Activated naive CD8-positive, alpha-beta T cell treated with anti-CD3 and anti-CD28 coated beads for 36 hours (primary cell): ENCODE measurements at places on chromosomes 5 and 9. TPM values are rescaled to one million over a fixed set of nuclear protein-coding genes. Genes with fewer than 3 reads are reported as not detected.

C5orf52 gene
- total RNA-seq = not detected

- peaks cover 21% of the 10 kb centered on the region for H3K4me1 ChIP-seq
- no peaks in the 10 kb centered on the region for H3K36me3 ChIP-seq
- H3K27me3 ChIP-seq = peaks cover 10% of the 10 kb centered on the region
- no peak overlapping the region for H3K4me3 ChIP-seq
- peak; percentile 22 for DNase-seq
These were observed 140.5 kb upstream of the TARS1 start for GRCh38 chr5:33300209-33300742.

GRCh38 chr9:70868661-70869652 is 252.5 kb downstream of the TRPM3 start:
- DNase-seq = no peak
- no peak overlapping the region for H3K27ac ChIP-seq
- H3K4me1 ChIP-seq = no peaks in the 10 kb centered on the region
- no peak overlapping the region for H3K4me3 ChIP-seq

HTR4 gene
- not detected for total RNA-seq

- H3K4me1 ChIP-seq = peaks cover 42% of the 10 kb centered on the region
- no peaks in the 10 kb centered on the region for H3K27me3 ChIP-seq
- H3K4me3 ChIP-seq = peak overlapping the region; percentile 5
- H3K27ac ChIP-seq = peak overlapping the region; percentile 67
These were observed 62.5 kb upstream of the ITGA1 start for GRCh38 chr5:52725065-52725746.

RGS3 gene
- total RNA-seq = 65.0 TPM

DNA sequence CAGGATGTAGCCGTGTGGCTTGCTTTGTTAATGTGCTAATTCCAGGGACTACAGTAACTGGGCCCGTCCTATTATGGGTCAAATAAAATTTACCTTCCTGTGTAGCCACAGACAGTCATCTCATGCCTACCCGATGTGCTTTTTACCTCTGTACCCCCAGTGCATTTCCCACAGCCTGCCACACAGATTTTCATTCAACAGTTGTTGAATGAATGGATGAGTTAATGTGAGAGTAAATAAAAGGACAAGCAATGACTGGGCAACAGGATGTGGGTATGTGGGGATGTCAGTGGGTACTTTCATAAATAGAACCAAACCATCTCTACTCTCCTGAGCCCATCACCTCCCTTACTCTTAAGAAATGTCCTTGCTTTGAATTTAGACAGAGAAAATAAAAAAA is 441.2 kb upstream of the ZNF462 start:
- H3K36me3 ChIP-seq = no peaks in the 10 kb centered on the region
- peaks cover 2% of the 10 kb centered on the region for H3K4me1 ChIP-seq
- H3K27ac ChIP-seq = no peak overlapping the region
- H3K27me3 ChIP-seq = peaks cover 12% of the 10 kb centered on the region
- peak; percentile 3 for DNase-seq

DNA sequence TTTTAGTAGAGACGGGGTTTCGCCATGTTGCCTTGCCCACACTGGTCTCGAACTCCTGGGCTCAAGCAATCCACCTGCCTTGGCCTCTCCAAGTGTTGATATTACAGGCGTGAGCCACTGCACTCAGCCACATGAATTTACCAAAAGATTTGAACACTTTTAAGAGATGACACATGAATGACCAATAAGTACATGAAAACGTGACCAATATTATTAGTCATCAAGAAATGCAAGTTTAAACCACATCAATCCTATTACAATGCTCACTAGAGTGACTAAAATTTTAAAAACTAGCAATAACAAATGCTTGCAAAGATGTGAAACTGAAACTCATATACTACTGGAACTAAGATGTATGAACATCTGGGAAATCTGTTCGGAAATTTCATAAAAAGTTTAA is 54.3 kb downstream of the NR6A1 start:
- H3K36me3 ChIP-seq = no peaks in the 10 kb centered on the region
- peaks cover 15% of the 10 kb centered on the region for H3K27me3 ChIP-seq
- H3K4me3 ChIP-seq = no peak overlapping the region
- peaks cover 4% of the 10 kb centered on the region for H3K4me1 ChIP-seq

SCAI gene
- 7.3 TPM for total RNA-seq

MGAT1 gene
- total RNA-seq = 99.1 TPM

DNA sequence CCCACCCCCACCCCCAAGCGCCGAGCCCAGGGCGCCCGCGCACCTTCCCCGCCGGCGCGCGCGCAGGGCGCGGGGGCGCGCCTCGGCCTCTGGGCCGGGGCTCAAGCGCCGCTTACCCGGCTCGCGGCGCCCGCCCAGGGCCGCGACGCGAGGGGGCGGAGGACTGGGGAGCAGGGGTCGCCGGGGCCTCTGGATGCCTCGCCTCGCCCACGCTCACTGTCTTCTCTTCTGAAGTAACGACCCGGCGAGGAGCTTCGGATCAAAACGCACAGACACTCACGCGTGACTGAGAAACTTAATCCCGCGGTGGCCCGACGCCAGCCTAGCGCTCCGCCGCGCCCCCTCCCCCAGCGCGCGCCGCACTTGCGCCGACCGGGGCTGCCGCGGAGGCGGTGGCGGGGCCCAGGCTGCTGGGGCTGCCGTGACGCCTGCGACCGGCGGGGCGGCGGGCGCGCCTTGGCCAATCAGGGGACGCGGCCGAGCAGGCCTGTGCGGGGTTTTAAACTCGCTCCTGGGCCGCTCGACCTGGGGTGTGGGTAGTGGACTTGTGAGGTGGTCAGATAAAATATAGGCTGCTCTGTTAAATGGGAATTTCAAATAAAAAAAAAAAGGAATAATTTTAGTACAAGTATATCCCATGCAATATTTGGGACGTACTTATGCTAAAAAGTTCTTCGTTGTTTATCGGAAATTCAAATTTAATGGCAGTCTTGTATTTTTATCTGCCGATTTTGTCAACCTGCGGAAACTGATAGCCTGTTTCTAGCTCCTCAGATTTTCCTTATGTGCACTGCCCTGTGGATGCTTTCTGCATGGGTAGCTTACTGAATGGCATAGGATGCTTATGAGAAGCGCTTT is at the start of gene MPDZ:
Gene MPDZ (minus strand): TSS at position 409 of the 858 bp plus-strand sequence. CDS start 29,377 bp downstream, outside the sequence.
- no peak for DNase-seq
- peaks cover 38% of the 10 kb centered on the region for H3K27me3 ChIP-seq
- H3K4me1 ChIP-seq = no peaks in the 10 kb centered on the region
- H3K4me3 ChIP-seq = no peak within 1 kb of the TSS
- no peak within 1 kb of the TSS for H3K27ac ChIP-seq

DNA sequence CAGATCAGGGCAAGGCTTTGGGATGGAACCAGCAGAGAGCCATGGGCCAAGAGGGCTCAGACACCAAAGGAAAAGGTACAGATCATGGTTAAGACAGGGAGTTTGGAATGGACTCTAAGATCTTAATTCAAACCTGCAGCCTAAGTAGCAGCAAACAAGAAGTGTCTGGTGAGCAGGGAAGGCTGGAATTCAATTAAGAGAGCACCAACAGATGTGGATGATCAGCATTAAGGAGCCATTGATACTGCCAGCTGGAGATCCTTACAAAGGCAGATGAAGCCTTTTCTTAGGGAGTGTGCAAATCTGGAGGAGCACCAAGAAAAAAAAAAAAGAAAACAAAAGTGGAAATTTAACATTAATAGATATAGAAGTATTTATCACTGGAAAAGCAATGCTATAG is 516.8 kb downstream of the RASEF start:
- no peak overlapping the region for H3K27ac ChIP-seq
- H3K4me3 ChIP-seq = no peak overlapping the region
- no peaks in the 10 kb centered on the region for H3K36me3 ChIP-seq
- no peak for DNase-seq
- no peaks in the 10 kb centered on the region for H3K4me1 ChIP-seq

DNA sequence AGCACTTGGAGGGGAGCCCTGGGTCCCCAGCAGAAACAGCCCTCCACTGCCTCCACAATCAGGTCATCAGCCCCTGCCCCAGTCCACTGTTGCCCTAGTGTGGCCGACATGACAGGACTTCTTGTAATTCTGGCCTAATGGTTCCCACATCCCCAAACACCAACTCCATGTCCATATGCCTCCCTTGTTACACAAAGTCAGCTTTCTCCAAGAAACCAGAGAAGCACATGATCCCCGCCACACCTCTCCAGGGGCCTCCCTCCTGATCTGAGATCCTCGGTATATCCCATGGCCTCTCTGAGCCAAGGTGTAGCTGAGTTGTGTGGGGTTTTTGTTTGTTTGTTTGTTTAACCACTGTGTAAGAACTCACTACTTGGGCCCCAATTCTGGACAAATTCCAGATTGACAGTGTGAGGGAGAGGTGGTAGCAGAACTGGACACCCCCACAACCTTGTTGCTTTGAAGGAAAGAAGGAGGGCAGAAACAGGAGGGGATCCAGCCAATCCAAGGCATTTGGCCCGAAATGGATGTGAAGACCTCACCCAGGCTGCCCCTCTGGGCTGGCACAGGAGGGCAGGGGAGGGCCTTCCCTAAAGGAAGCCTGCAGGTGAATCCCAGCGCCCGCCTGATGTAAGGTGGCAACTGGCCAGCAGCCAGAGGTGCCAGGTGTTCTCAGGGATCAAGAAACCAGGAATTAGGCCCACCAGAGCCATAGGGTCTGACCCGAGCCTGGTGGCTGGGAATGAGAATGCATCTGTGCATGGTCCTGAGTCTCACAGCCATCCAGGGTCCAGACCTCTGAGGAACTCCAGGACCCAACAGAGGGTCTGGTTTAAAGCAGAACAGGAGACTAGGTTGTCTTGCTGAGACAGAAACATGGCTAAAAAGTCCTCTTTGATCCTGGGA is 13.4 kb downstream of the IRF1 start:
- H3K27me3 ChIP-seq = peaks cover 8% of the 10 kb centered on the region
- DNase-seq = no peak
- H3K27ac ChIP-seq = peak overlapping the region; percentile 77
- peaks cover 10% of the 10 kb centered on the region for H3K36me3 ChIP-seq
- peaks cover 66% of the 10 kb centered on the region for H3K4me1 ChIP-seq

GRCh38 chr9:127751269-127752054 is 16.4 kb upstream of the TOR2A start:
- H3K27ac ChIP-seq = no peak overlapping the region
- H3K4me3 ChIP-seq = no peak overlapping the region
- H3K27me3 ChIP-seq = no peaks in the 10 kb centered on the region
- H3K4me1 ChIP-seq = peaks cover 13% of the 10 kb centered on the region
- DNase-seq = no peak

TAS2R1 gene
- not detected for total RNA-seq

DNA sequence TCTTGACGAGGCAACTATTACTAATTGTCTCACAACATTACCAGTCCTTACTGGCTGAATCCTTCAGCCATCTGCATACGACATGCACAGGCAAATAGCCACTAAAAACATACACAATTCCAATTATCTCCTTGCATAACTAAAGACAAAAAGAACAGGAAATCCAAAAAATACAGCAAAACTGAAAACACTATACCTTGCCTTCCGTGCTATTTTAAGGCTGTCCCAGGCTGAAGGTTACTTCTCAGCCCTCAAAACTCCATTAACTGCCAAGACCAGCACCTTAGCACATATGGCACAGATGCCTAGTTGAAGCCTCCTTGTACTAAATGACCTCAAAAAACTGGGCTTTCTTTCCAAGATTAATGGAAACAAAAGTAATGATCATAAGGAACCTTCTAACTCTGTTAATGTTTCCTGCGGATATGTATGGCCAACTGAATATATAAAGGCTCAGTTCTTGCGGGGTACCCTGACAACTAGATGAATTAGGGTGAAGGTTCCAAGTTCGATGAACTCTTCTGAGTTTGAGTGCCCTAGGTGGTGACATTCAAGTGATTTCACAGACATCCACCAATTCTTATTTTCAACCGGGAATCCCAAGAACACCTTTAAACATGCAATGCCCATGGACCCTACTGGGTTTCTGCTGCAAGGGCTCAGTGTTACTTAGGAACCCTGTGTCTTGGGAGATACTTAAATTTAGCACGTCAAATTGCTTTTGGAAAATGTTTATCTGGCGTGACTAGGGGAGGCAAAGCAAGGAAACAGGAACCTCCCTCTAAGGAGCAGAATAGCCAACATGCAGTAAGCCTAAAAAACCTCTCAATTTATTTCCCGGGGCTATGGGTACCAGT is 455.3 kb downstream of the RAB3C start:
- H3K4me1 ChIP-seq = peaks cover 53% of the 10 kb centered on the region
- H3K27me3 ChIP-seq = no peaks in the 10 kb centered on the region
- H3K4me3 ChIP-seq = peak overlapping the region; percentile 84
- no peak for DNase-seq

PAEP gene
- total RNA-seq = not detected

GRCh38 chr5:15579193-15579990 is 79.4 kb downstream of the FBXL7 start:
- no peaks in the 10 kb centered on the region for H3K27me3 ChIP-seq
- H3K4me1 ChIP-seq = no peaks in the 10 kb centered on the region
- DNase-seq = no peak
- H3K4me3 ChIP-seq = no peak overlapping the region
- H3K27ac ChIP-seq = no peak overlapping the region
- H3K36me3 ChIP-seq = no peaks in the 10 kb centered on the region

- H3K27me3 ChIP-seq = no peaks in the 10 kb centered on the region
- no peak overlapping the region for H3K4me3 ChIP-seq
- H3K4me1 ChIP-seq = peaks cover 46% of the 10 kb centered on the region
These were observed 46.2 kb downstream of the RNF145 start for GRCh38 chr5:159163027-159163700.
